ENCODE measurements at places on chromosomes 7 and 10. TPM values are rescaled to one million over a fixed set of nuclear protein-coding genes. Genes with fewer than 3 reads are reported as not detected.
A peak's percentile ranks its signal among the peaks of the same experiment; 100 is the strongest.

GRCh38 chr10:127154831-127155620 is 41.4 kb downstream of the INSYN2A start:
- DNase-seq, result no peak

The OR2A2 gene
- polyA plus RNA-seq, result not detected

- peak; percentile 81 for DNase-seq
Measured at GRCh38 chr7:37448636-37449361, at the start of gene ELMO1. TSS of gene ELMO1 (minus strand) at chr7:37448864. CDS start at chr7:37342690, 106,174 bp downstream.

GRCh38 chr10:58660575-58661255 is 148.0 kb downstream of the BICC1 start:
- no peak for DNase-seq

DNA sequence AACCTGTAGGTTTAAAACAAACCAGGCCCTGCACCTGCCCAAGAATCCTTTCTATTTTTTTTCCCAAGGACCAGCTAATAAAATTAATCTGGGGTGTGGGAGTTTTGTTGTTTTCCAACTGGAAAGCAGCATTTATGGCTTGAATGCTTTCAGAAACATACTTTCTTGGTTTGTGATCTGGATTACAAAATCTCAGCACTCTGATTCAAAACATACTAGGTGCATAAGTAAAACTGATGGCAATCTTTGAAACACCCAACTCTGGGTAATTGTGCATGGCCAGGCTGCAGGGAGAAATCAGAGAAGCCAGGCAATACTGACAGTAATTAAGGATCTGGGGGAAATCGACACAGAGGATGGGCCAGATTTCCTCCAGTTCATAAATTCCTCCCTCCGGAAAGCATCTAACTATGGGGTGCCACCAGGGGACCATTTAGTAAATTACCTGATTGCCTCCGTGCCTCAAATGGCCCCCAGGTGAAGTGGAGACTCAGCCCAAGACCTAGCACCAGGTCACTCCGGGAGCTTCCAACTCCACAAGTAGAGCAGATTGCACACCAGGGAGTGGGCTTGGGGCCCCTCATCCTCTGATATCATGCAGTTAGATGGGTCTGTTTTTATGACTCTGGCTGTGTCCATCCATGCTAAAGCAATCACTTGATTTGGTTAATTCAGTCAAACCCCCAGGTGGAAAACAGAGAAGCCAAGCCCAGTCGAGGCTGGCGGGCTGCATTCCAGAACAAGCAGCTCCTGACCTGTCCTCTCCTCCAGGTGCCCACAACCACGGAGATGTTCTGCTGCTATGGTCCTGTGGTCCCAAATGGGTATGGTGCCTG is 15.2 kb upstream of the C10orf53 start:
- DNase-seq, result no peak

- DNase-seq, result no peak
Measured at GRCh38 chr7:10634239-10634638, 339.4 kb upstream of the PHF14 start.

The CDNF gene
- polyA plus RNA-seq, result 46.7 TPM

The CAMK2B gene
- 4.0 TPM for polyA plus RNA-seq

DNA sequence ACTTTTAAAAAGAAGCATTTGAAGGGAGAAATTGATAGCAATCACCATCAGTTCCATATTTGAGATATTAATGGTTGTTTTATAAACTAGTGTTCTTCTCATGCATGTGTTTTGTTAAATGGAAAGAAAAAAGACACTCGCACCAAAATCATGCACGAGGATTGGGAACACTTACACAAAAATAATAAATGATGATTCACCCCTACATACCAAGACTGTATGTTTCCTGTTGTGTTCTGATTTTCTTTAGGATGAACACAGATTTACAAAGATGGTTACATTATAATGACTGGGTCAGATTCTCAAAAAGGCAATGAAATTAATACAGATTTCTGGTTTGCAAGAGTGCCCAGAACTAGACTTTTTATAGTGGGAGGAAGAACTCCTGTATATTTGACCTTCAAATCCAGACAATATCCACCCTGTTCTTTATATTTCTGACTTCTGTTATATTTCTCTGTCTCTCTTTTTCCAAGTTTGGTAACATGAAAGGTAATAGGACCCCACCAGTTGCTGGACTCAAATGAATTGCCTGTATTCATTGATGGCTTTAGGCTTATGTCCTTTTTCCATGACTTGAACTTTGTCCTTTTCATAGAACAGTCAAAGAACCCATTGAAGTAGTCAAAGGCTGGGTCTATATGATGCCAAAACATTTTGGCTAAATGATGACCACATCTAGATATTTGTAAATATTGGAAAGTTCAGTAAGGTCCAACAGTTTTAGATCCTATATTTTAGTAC is 54.4 kb downstream of the SEMA3A start:
- DNase-seq, result no peak

DNA sequence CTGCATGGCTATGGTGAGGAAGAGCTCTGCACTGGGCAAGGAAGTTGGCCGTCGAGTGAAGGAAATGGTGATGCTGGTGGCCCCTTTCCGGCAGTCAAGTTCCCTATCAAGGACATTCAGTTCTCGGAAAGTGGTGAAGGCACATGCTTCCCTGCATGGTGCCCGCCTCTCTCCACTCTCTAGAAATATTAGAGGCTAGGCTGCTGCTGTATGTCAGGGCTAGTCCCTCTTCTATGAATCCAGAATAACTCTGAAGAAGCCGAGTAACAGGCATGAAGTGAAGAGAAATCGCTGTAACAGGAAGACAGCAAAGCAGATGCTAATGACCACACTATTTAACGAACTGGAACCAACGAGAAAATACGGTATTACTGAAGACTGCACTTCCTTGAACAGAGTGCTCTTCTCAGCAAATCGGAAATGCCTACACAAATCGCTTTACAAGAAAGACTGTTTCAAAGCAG is 5.4 kb downstream of the IDI1 start:
- no peak for DNase-seq

The AQP1 gene
- polyA plus RNA-seq, result 55.8 TPM

The IDI2 gene
- 0.79 TPM for polyA plus RNA-seq

GRCh38 chr7:43211693-43212092 is 99.2 kb downstream of the HECW1 start:
- no peak for DNase-seq

GRCh38 chr10:80472234-80473095 is 18.4 kb downstream of the TSPAN14 start:
- DNase-seq, result no peak

GRCh38 chr7:91020636-91021385 is 243.4 kb upstream of the FZD1 start:
- DNase-seq, result no peak

- DNase-seq, result no peak
Measured at GRCh38 chr7:39688611-39689480, 65.5 kb downstream of the RALA start.

DNA sequence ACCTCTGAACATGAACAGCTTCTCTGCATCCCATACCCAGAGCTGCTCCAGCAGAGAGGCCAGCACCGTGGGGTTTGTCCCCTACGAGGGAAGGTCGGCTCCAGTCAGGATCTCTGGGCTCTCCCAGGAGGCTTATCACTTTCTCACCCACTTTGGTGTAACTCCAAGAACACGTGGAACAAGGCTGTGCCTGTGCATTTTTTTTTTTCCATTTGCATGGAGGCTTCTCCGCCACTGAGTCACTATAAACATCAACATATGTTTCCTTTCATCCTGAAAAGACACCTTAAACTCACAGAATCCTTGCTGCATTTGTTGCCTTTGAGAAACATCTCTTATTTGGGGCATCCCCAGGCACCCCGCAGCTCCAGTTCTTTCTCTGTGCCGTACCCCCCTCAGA is 29.4 kb upstream of the ECHDC3 start:
- no peak for DNase-seq

DNA sequence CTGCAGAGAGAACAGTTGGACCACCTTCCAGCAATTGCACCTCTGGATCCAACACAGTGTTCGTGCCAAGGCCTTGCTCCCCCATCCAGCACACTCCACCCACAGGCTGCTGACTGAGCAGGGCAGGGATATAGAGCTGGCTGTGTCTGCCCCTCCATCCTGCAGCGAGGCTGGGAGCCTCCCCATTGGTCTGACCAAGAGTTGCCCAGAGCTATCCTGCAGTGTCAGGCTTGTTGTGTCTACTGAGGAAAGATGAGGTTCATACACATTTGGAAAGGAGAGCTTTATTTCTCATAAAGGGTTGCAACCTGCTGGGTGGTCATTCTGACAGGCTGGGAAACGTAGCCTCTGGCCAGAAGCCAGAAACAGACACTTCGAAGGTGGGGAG is 27.1 kb downstream of the PRF1 start:
- peak; percentile 34 for DNase-seq

The CC2D2B gene
- polyA plus RNA-seq, result 16.5 TPM

The AKR1B15 gene
- polyA plus RNA-seq, result 0.80 TPM

DNA sequence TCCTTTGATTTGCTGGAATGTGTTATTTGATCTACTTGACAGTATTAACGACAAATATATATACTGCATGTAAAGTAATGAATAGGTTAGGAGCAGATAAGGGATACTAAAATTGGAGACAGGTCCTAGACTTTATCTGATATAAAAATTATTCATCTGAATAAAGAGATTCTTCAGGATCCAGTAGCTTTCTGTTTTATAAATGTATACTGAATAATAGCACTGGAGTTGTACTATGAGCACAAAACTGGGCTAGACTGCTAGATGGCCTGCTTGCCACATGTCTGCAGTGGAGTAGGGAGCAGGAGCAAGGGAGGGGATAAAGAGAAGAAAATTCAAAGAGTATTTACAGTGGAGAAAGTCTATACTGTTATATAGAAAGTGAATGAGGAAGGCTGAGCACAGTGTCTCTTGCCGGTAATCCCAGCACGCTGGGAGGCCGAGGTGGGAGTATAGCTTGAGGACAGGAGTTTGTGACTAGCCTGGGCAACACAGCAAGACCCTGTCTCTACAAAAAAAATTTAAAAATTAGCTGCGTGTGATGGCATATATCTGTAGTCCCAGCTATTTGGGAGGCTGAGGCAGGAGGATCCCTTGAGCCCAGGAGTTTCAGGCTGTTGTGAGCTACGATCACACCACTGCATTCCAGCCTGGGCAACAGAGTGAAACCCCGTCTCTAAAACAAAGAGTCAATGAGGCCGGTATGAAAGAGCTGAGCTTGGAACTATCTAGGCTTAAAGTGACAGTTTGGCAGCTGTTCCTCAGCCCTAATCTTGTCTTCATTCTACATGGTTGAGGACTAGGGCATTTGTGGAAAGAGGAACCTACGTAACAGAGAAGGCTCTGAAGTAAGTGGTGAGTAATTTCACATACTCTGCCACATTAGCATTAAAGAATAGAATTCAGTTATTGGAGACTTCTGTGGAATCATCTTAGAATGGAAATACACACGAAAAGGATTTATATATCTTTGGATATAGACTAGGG is 41.8 kb downstream of the CD36 start:
- no peak for DNase-seq

The AKR1C4 gene
- polyA plus RNA-seq, result 1.9 TPM

GRCh38 chr7:5653661-5654060 is 127.8 kb downstream of the RNF216 start:
- no peak for DNase-seq

- no peak for DNase-seq
Measured at GRCh38 chr10:49394933-49395740, 752 bp downstream of the DRGX start.

DNA sequence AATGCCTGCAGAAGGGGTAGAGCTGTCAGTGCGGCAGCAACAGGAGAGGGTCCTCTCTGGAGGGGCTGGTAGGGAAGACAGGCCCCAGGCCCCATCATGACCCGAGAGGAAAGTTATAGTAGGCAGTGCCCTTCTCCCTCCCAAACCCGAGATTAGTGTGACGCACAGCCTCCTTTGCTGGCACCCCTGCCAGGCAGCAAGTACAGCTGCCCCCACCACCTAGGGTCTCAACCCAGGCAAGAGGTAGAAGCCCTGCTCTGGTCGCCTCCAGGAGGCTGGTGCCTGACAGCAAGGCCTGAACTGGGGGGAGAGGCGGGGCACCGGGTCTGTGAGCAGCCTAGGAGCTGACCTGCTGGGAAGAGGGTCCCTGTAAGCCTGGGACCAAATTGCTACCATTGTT is 15.5 kb downstream of the LOXL4 start:
- DNase-seq, result no peak

DNA sequence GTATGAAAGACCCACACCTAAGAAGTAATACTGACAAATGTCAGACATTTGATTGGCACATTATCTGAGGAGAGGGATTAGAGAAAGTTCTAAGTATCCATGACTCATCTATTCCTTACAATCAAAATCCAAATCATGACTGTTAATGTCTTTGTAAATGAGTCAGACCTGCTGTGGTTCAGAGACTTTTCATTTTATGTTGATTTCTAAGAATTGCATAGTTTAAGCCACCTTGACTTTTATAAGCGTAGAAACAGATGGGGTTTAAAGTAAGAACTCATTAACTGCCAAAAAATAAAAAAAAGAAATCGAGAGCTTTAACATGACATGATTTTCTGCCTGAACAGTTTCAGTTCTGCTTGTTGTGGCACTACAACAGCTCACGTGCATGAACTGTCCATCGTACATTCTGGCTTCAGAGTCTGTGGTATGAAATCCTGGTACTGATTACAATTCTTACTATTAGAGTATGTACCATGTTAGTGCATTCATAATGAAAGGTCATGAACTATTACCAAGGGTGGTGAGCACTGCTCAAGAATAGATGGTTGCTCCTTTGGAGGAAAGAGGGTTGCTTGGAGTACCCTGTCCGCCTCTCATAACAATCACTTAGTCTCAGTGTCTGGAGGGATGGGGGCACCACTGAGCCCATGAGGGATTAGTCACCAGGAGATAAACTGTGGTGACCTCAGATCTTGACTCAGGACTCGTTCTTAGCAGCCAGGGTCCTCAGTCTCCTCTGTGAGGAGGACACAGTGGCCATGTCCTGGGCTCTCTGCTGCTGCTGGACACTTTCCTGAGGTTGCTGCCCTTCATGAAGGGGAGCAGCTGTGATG is 42.2 kb downstream of the ACSM6 start:
- no peak for DNase-seq

The MACC1 gene
- polyA plus RNA-seq, result 0.17 TPM

- no peak for DNase-seq
Measured at GRCh38 chr10:20128811-20129210, 312.6 kb downstream of the PLXDC2 start.

DNA sequence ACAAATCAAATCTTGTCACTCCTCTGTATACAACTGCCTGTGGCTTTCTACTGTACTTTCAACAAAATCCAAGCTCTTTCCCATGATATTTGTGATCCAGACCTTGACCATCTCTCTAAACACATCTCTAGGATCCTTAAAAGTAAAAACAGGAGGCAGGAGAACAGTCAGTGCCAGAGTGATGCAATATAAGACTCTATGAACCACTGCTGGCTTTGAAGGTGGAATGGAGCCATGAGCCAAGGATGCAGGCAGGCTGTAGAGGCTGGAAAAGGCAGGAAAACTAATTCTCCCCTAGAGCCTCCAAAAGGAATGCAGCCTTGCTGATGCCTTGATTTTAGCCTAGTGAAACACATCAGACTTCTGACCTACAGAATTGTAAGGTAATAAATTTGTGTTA is 45.5 kb upstream of the LRRN3 start:
- DNase-seq, result peak; percentile 48

- DNase-seq, result no peak
Measured at GRCh38 chr7:112176693-112177415, 29.3 kb downstream of the DOCK4 start.

The ALOX5 gene
- polyA plus RNA-seq, result 11.4 TPM

The HPS1 gene
- 59.4 TPM for polyA plus RNA-seq

The SORCS1 gene
- polyA plus RNA-seq, result 2.6 TPM

Measured in testis (tissue), 5 donors.